ENCODE measurements at places on chromosomes 12 and 14. TPM values are rescaled to one million over a fixed set of nuclear protein-coding genes. Genes with fewer than 3 reads are reported as not detected.

The CABP1 gene
- 2.5 TPM for total RNA-seq

- DNase-seq: no peak
These were observed 113.6 kb upstream of the SFSWAP start for GRCh38 chr12:131597333-131597732.

GRCh38 chr14:31705731-31706130, 144.5 kb downstream of the NUBPL start:
- no peak for DNase-seq

DNA sequence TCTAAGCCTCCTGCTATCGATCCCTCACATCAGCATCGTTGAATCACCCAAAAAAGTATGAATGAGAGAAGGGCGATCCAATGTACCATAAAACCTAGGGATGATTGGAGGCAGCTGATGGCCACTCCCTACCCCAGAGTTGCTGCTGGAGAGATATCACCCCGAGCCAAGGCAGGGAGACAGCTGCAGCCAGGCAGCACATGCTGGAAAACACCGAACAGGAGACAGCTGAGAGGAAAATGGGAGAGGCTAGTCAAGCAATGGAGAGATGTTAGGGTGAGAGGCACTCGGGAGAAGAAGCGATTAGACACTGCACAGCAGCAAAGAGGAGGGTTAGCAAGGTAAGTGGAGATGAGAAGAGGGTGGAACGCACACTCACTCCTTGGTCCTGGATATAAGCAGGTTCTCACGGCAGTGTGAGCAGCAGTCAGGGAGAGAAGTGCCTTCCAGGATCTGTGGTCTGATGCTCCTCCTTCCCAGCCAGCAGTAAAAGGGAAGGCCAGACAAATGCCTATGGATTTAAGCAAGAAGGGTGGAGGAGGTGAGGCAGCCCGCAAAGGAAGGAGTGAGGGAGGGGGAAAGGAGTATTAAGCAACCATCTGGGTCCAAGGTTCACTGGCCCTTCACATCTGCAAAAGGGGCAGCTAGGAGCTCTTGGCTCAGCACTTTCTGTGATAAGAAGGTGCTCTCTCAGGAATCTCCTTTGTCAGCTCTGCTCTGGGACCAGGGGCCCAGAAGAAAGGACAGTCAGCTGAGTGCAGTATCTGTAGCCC, at the start of gene SLC7A7:
SLC7A7 (minus strand) TSS at position 495 of the 773 bp plus-strand sequence. CDS start 2,037 bp downstream, outside the sequence.
- DNase-seq: peak; percentile 19
